Activated gamma-delta T cell (primary cell): ENCODE measurements at places on chromosomes 7 and 10.

DNA sequence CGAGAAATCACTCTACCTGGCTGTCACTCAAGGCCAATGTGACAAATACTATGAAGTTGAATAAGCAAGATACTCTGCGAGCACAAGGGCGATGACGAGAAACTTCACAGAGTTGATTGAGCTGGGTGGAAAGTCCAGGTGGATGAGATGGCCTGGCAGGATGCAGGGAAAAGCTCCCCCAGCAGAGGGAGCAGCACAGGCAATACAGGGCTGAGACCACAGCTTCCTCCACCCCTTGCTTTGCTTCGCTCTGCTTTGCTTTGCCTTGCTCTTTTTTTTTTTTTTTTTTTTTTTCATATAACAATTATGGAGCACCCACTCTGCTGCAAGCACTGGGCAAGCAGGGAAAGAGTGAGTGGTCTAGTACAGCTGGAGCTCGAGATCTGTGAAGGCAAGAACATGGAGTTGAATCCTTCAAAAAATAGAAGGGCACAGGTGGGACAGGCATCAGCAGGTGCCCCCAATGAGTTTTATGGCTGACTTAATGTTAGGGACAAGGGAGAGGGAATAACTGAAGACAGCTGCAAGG is 88.3 kb downstream of the CABCOCO1 start:
- no peak for DNase-seq

GRCh38 chr7:135650831-135651573 is 11.3 kb upstream of the STMP1 start:
- no peak for DNase-seq

DNA sequence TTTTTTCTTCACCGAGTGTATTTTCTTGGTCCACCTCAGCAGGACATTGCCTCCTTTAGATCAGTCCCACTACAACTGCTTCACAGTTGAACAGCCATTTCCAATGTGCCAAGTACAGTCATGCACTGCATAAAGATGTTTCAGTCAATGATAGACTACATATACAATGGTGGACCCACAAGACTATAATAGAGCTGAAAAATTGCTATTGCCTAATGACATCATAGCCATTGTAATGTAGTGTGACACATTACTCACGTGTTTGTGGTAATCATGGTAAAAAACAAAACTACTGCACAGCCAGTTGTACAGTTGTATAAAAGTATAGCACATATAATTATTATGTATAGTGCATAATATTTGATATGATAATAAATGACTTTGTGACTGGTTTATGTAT is 113.8 kb upstream of the HPS1 start:
- no peak for DNase-seq

DNA sequence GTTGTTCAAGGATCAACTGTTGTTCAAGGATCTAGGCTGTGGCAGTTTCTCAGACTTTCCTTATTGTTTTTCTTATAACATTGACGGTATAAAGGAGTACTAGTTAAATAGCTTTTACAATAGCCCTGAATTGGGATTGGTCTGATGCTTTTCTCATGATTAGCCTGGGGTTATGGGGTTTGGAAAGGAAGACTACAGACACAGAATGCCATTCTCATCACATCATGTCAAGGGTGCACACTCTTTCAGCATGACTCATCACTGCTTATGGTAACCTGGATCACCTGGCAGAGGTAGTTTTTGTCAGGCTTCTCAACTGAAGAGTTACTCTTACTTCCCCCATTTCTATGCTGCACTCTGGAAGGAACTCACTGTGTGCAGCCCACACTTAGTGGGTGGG is 194.2 kb upstream of the NPSR1 start:
- no peak for DNase-seq

DNA sequence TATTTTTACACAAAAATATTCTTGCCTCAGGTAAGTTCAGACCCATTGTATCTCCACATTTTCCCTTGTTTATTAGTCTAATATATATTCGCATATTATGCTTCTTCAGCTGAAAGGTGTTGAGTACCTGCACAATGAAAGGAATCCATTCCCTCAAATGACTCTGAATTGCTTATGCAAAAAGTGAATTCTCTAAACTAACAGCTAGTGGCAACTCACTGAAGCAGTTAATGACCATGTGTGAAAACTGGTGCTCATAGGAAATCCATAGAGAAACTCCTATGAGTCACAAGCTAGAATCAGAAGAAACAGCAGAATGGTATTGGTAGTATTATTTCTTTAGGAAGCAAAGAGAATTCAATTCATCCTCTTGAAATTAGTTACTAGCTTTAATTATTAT is 33.5 kb upstream of the RNF148 start:
- DNase-seq = no peak

DNA sequence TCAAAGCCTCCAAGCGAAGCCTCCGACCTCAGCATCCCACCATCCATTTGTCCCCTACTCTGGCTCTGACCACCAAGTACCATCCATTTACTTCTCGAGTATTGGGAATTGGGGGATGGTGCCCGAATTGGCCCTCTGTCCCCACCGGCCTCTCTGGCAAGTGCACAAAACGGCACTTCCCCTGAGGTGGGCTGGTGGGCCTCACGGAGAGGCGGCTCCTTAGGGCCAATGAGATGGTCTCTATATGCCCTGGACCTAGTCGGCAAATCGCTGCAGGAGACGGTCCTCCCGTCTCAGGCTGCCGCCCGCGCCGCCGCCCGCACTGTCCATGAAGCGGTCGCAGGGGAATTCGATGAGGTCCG is 2.8 kb downstream of the TRIL start:
- no peak for DNase-seq

- DNase-seq = no peak
Measured at GRCh38 chr10:76037531-76038155, 606.2 kb downstream of the LRMDA start.

- no peak for DNase-seq
Measured at GRCh38 chr7:21580073-21580521, 37.3 kb downstream of the DNAH11 start.
